ENCODE measurements at places on chromosomes 2 and 18. TPM values are rescaled to one million over a fixed set of nuclear protein-coding genes. Genes with fewer than 3 reads are reported as not detected.

The FTCDNL1 gene
- total RNA-seq, result 1.2 TPM

DNA sequence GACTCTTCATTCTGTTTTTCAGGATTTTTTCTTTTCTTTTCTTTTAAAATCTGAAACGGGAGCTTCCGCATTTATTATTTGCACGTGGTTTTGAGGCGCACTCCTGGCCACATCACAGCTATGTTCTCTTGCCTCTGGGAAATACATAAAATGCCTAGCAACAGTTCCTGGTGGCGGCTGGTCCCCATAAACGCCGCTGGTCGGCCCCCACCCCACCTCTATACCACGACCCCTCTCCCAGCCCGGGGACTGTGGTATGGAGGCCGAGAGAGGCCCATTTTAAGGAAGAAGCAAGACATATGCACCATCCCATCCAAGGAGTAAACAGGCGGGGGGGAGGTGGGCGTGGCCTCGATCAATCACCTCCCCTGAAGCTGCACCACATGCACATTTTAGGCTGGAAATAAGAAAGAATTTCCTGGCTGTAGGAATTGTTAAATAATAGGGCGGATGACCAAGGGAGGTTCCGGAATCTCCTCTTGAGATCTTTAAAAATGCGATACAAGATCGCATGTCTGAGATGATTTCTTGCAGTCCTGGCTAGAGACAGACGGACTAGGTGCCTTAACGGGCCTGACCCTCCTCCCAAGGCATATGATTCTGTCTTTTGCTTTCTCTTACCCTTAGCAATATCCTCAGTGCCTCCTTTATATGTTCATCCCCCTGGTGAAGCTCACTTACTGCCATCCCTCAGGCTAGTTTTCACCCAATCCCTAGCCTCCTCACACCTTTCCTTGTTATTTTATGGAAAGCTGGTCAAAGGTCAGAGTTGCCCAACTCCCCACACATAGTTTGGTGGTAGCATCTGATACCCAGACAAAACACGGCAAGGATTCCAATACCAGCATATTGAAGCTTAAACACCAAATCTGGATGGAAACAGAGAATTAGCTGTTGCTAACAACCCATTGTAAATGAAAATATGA lies 82.4 kb downstream of the BCL2 start:
- H3K36me3 ChIP-seq, result no peaks in the 10 kb centered on the region
- H3K27ac ChIP-seq, result peak overlapping the region; percentile 90
- H3K4me3 ChIP-seq, result peak overlapping the region; percentile 39
- H3K4me1 ChIP-seq, result peaks cover 20% of the 10 kb centered on the region
- no peak for DNase-seq
- no peaks in the 10 kb centered on the region for H3K27me3 ChIP-seq

The KLHL30 gene
- 1.2 TPM for total RNA-seq

The TTR gene
- not detected for total RNA-seq

The CHRNG gene
- not detected for total RNA-seq

DNA sequence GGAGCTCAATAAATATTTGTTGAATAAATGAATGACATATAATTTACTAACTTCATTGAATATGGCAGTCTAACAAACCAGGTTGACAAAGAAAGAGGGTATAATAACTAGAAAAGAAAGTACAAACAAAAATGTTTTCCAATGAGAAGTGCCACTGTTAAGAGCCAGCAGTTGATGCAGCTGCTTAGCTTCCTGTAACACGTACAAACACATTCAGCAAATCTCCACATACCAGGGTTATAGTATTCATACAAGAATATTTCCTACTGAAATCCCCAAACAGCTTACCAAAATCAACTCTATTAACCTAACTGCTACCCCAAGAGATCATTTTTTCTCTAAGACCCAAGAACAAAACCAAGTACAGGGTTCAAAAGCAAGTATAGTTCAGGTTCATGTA lies 77.7 kb downstream of the THADA start:
- no peaks in the 10 kb centered on the region for H3K36me3 ChIP-seq
- no peak for DNase-seq
- peak overlapping the region; percentile 80 for H3K27ac ChIP-seq

GRCh38 chr2:230068651-230069055 lies at the start of gene SLC16A14:
SLC16A14 (minus strand) TSS chr2:230068924; CDS start chr2:230059352, 9,572 bp downstream.
- DNase-seq, result no peak
- H3K27me3 ChIP-seq, result no peaks in the 10 kb centered on the region
- peak within 1 kb of the TSS; percentile 82 for H3K4me3 ChIP-seq
- no peaks in the 10 kb centered on the region for H3K36me3 ChIP-seq

- H3K36me3 ChIP-seq, result no peaks in the 10 kb centered on the region
- no peak for DNase-seq
- H3K27me3 ChIP-seq, result no peaks in the 10 kb centered on the region
Observed at GRCh38 chr18:25282282-25282681, 69.7 kb downstream of the ZNF521 start.

DNA sequence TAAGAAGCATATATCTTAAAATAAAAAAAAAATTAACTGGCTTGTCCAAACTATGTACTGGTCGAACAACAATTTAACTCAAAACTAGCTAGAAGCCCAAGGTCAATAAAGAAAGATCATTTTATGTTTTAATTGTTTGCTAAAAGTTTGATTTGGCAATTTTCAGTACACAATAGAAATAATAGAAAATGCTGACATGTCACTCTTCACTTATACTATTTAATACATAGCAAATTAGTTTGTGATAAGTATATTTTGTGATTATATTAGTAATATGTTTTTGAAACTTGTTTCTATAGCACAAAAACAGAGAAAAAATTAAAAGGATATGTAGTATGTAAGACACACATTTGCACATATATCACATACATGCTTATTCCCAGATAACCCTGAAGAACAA lies 1938.6 kb upstream of the PIK3C3 start:
- H3K36me3 ChIP-seq, result no peaks in the 10 kb centered on the region
- no peaks in the 10 kb centered on the region for H3K4me1 ChIP-seq
- H3K27me3 ChIP-seq, result no peaks in the 10 kb centered on the region
- H3K4me3 ChIP-seq, result no peak overlapping the region
- DNase-seq, result no peak
- no peak overlapping the region for H3K27ac ChIP-seq

The FAM124B gene
- total RNA-seq, result 6.2 TPM

DNA sequence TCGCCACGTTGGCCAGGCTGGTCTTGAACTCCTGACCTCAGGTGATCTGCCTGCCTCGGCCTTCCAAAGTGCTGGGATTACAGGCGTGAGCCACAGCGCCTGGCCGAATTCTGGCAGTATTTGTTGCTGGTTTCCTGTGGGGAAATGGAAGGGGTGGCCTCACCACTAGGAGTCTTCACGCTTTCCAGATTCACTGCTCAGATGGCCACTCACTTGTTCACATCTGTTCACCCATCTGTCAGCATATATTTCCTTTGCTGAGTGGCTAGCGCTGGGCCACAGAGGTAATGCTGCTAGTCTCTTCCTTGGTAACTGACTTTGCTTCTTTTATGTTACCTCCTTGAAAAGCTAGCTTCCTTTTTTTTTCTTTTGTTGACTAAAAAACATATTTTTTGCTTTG lies 27.2 kb downstream of the TMEM177 start:
- no peaks in the 10 kb centered on the region for H3K36me3 ChIP-seq
- no peak for DNase-seq
- no peak overlapping the region for H3K27ac ChIP-seq
- H3K4me1 ChIP-seq, result no peaks in the 10 kb centered on the region

GRCh38 chr18:3675446-3675845 lies 225.5 kb downstream of the TGIF1 start:
- no peak overlapping the region for H3K27ac ChIP-seq
- H3K4me1 ChIP-seq, result no peaks in the 10 kb centered on the region
- H3K4me3 ChIP-seq, result no peak overlapping the region
- no peaks in the 10 kb centered on the region for H3K27me3 ChIP-seq
- H3K36me3 ChIP-seq, result no peaks in the 10 kb centered on the region
- no peak for DNase-seq

GRCh38 chr2:36318-36717 lies 10.0 kb downstream of the FAM110C start:
- no peaks in the 10 kb centered on the region for H3K36me3 ChIP-seq
- no peak overlapping the region for H3K4me3 ChIP-seq
- no peaks in the 10 kb centered on the region for H3K4me1 ChIP-seq
- H3K27me3 ChIP-seq, result no peaks in the 10 kb centered on the region
- no peak for DNase-seq
- H3K27ac ChIP-seq, result no peak overlapping the region

GRCh38 chr18:69186162-69186561 lies 214.5 kb upstream of the DOK6 start:
- no peak overlapping the region for H3K27ac ChIP-seq
- H3K27me3 ChIP-seq, result no peaks in the 10 kb centered on the region
- no peaks in the 10 kb centered on the region for H3K4me1 ChIP-seq

DNA sequence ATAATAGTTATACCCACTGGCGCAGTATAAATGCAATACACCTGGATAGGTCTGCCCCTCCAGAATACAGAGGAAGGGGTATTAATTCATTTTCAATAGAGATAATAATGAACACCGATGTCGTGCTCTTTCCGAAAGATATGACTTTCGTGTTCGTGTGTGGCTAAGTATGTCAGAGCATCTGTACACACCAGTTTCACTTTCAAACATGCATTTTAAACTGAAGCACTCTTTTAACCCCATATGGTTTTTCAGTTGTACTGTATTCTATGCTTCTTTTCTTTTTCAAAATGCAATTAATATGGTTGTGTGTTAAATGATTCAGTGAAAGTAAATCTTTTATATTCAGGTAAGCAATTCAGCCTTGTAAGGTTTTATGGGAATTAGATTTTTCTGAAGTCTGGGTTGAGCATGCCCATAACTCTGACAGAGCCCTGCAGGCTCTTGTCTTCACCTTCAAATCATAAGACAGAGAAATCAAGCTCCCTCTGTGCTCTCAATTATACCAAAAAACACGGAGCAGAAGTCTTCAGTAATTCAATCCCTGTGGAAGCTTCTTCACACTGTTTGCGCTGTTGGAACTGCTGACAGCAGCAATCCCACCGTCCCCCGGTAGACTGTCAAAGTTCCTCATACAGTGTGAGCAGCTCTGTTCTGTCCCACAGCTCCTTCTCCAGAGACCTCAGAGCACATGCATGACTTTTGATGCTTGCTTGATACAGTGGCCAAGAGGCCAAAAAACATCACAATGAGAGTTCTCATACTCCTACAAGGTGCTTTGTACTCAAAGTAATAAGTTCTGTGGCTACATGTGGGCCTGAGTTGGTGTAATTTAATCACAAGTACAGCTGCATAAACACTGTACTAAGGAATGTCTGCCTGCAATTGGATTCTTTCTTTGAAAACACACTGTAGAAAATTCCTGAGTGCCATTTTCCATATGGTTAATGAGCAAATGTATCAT lies 186.8 kb downstream of the ZNF521 start:
- H3K27ac ChIP-seq, result peak overlapping the region; percentile 41
- H3K36me3 ChIP-seq, result no peaks in the 10 kb centered on the region
- peak overlapping the region; percentile 41 for H3K4me3 ChIP-seq
- H3K27me3 ChIP-seq, result no peaks in the 10 kb centered on the region
- no peak for DNase-seq

- no peaks in the 10 kb centered on the region for H3K27me3 ChIP-seq
- no peak overlapping the region for H3K4me3 ChIP-seq
- H3K27ac ChIP-seq, result no peak overlapping the region
- H3K36me3 ChIP-seq, result no peaks in the 10 kb centered on the region
- H3K4me1 ChIP-seq, result no peaks in the 10 kb centered on the region
- no peak for DNase-seq
Observed at GRCh38 chr2:181165199-181165868, 184.9 kb downstream of the UBE2E3 start.
